ENCODE measurements at places on chromosomes 7 and 10.

DNA sequence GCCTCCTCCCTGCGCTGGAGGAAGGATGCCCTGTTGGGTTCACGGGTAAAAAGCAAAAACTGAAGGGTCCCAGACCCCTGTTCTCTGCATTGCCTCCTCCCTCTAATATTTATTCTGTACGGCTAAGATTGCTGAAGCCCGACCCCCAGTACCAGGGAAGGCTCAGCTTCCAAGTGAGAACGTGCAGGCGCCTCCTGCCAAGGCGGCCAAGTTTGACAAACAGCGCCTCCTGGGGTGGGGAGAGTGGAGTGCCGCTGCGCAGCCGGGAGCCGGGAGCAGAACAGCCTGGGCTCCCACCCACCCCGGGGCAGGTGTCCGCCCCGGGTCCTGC, 4.7 kb upstream of the EBF3 start:
- no peak overlapping the region for H3K4me3 ChIP-seq
- H3K27me3 ChIP-seq = peaks cover 100% of the 10 kb centered on the region
- no peak overlapping the region for H3K27ac ChIP-seq

DNA sequence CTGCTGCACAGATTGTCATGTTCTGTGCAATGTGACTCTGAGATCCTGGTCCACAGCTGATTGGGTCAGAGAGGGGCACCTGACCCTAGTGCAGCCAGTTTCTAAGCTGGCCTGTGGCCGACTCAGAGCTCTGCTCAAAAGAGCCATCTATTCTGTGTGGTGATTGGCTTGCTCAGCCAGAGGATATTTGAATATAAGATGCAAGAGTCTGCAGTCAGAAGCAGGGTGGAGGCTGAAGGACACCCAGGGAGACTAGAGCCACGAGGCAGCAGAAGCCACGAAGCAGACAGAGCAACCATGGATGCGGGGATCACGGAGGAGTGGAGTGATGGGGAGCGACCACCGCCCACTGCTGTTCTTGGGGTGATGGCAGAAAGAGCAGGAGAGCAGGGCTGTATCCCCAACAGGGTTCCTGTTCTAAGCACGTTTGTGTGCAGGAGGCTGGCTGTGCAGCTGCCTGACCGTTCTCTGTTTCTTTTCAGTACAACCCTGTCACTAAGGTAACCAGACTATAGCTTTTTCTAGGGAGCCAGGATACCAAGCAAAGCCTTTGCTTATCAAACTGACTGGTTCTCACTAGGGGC, 19.5 kb upstream of the RHEB start:
- H3K27me3 ChIP-seq = no peaks in the 10 kb centered on the region
- H3K36me3 ChIP-seq = no peaks in the 10 kb centered on the region
- H3K27ac ChIP-seq = peak overlapping the region; percentile 72
- ATAC-seq = peak; percentile 47
- peaks cover 3% of the 10 kb centered on the region for H3K4me1 ChIP-seq

DNA sequence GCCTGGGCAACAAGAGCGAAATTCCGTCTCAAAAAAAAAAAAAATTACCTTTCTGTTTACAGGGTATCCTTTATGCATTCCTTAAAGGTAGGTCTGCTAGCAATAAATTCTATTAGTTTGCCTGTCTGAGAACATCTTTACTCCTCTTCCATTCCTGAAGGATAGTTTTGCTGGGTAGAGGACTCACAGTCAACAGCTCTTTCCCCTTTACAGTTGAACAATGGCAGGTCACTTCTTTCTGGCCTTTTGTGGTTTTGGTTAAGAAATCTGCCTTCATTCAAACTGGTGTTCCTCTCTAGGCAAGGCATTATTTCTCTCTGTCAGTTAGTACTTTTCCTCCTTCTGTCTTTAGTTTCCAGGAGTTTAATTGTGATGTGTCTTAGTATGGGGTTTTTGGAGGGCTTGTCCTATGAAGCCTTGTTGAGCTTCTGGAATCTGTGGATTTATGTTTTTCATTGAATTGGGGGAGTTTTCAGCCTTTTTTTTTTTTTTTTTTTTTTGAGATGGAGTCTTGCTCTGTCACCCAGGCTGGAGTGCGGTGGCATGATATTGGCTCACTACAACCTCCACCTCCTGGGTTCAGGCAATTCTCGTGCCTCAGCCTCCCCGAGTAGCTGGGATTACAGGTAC, 4.8 kb upstream of the DNAAF5 start:
- no peaks in the 10 kb centered on the region for H3K4me1 ChIP-seq
- no peak overlapping the region for H3K4me3 ChIP-seq
- no peaks in the 10 kb centered on the region for H3K27me3 ChIP-seq

GRCh38 chr10:48684463-48684791, 246 bp upstream of the WDFY4 start:
- H3K4me3 ChIP-seq = no peak overlapping the region
- H3K27me3 ChIP-seq = no peaks in the 10 kb centered on the region
- no peak overlapping the region for H3K27ac ChIP-seq

GRCh38 chr10:131431978-131432690, 120.6 kb upstream of the TCERG1L start:
- no peak overlapping the region for H3K27ac ChIP-seq
- no peak overlapping the region for H3K4me3 ChIP-seq
- no peak for ATAC-seq

DNA sequence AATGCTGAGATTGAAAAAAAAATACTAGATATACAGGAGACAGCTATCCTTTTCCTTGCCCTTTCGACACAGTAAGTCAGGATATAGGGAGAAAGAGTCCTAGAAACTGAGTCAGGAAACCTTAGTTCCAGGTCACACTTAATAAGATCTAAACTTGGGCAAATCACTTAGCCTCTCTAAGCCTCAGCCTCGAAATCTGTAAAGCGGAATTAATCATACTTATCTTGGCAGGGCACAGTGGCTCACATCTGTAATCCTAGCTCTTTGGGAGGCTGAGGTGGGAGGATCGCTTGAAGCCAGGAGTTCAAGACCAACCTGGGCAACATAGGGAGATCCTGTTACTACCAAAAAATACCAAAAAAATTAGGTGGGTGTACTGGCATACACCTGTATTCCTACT, 4.6 kb downstream of the GARIN1A start:
- H3K36me3 ChIP-seq = peaks cover 10% of the 10 kb centered on the region
- no peaks in the 10 kb centered on the region for H3K27me3 ChIP-seq
- H3K4me1 ChIP-seq = peaks cover 22% of the 10 kb centered on the region
- H3K4me3 ChIP-seq = no peak overlapping the region

All from gastroesophageal sphincter (tissue), 4 donors.